ENCODE measurements at places on chromosomes 16 and 17.

- DNase-seq: no peak
Measured at GRCh38 chr16:83068686-83069085, 441.9 kb downstream of the CDH13 start.

GRCh38 chr16:24156777-24157176 lies 99.4 kb upstream of the CACNG3 start:
- no peak for DNase-seq

GRCh38 chr17:59513934-59514841 lies 51.2 kb upstream of the DHX40 start:
- no peak for DNase-seq

- DNase-seq: no peak
Measured at GRCh38 chr16:68086336-68086841, 1.2 kb downstream of the NFATC3 start.
